ENCODE measurements at places on chromosomes 12 and 14. TPM values are rescaled to one million over a fixed set of nuclear protein-coding genes. Genes with fewer than 3 reads are reported as not detected.

DNA sequence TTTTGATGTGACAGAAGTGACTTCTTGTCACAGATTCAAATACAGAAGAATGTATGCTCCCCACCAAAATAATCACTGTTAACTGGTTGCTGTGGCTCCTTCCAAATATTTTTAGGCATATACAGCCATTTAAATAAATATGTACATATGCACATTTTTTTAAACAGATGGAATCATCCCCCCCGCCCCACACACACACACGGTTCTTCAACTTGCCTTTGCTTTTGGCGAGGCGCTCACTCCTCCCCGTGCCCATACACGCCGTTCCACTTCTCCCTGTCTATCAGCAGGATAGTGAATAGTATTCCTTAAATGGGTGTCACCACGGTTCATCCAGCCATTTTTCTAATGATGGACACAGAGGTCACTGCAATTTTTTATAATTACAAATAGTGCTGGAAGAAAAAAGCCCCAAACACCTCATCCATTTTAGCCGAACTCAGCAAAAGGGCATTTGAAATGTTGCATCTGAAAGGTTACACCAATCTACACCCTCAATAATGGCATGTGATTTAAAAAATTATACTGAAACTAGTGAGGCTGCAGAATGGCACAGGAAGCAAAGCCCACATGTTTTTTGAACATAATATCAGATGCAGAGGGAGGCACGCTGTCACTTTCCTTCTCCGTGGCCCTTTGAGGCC is 39.2 kb upstream of the MEG3 start:
- no peak for DNase-seq

Gene FAIM2
- 0.14 TPM for polyA plus RNA-seq

Gene PLEK2
- polyA plus RNA-seq, result 3.8 TPM

- DNase-seq, result no peak
Measured at GRCh38 chr12:8065991-8066594, at the start of gene C3AR1. Gene C3AR1, minus strand, starts transcription at chr12:8066359. Its CDS starts 6,174 bp downstream, at chr12:8060185.

Gene CMKLR1
- 10.1 TPM for polyA plus RNA-seq

GRCh38 chr12:93846936-93847516 is 169.9 kb downstream of the CRADD start:
- DNase-seq, result no peak

DNA sequence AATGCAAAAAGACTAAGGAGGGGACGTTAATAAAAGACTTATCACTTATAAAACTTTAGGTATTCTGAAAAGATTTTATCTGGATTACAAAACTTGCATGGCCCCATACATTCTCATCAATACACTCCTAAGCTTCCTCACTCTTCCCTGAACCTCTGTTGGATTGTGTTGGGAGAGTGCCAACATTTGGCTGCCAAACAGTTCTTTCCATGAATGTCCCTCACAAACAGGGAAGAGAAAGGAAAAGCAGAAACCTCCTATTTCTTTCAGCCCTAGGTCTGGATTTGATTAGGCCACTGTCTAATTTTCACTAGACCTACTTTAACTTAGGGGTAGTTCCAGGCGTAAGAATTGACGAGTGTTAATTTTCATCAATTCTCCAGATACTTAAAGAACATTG is 11.7 kb downstream of the PTHLH start:
- DNase-seq, result no peak

Gene AEBP2
- polyA plus RNA-seq, result 55.9 TPM

DNA sequence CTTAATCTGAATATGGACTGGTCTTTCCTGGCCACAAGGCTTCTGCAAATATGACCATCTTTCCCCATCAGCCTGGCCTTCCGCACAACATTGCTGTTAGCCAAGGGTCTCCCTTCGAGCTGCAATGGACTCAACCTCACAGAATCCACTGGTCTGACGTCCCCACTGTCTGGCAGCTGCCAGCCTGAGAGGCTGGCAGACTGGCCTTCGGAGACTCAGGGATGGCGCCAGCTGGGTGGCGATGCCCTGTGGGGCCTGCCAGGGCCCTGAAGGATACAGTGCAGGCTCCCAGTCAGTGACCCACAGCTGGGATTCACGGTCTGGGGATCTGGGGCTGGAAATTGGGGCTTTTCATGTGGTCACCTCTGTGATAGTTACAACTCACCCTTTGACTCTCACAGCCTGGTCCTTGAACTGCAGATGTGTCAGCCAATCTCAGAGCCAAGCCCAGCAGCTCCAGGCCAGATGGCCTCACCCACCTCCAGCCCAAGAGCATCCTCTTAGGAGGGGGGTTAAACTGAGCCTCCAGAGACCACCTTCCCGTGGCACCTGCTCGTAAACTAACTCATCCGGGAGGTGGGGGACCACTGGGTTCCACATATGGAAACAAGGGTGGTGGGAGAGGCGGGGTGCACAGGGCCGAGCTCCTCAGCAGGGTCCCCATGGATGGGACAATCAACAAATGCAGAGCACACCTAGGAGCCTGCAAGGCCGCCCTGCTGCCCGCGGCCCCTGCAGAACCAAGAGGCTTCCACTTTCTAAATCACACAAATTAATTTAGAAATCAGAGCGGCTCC is 21.1 kb upstream of the C14orf180 start:
- no peak for DNase-seq

Gene LRTM2
- polyA plus RNA-seq, result not detected

GRCh38 chr12:3289702-3290101 is 201.3 kb upstream of the PRMT8 start:
- DNase-seq, result no peak

DNA sequence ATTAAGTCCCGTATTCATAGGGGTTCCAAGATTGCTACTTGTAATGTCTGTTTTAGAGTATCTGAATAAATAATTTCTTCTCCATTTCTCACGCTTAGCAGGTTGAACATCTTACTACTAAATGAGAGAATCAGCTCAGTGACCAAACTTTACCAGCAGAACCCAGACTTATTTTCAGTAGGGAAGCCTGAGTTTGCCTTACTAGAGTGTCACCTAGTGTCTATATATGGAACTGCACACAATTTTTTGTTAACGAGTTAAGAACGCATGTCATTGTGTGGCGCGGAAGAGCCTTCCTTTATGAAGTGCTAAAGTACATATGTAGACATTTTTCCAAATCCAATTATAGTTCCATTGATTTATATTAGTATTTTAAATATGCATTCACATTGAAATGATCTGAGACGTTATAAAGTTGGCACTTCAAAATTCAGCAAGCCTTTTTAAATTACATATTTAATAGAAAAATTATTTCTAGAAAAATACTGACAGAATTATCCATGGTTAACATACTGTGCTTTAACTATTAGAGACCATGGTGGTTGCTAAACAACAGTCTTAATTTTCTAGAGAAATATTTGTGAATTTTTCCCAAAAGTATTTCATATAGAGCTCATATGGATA is 88.3 kb downstream of the RPS29 start:
- peak; percentile 52 for DNase-seq

All from right lung (tissue), 10 donors.